Subcutaneous adipose tissue (tissue), 4 donors: ENCODE measurements at places on chromosomes 4 and X. TPM values are rescaled to one million over a fixed set of nuclear protein-coding genes. Genes with fewer than 3 reads are reported as not detected.

The MAGEA10 gene
- total RNA-seq: not detected

The GCNA gene
- 4.1 TPM for total RNA-seq

The AR gene
- 30.0 TPM for total RNA-seq

The ADAMTS3 gene
- 1.3 TPM for total RNA-seq

The MSX1 gene
- 15.2 TPM for total RNA-seq

The CXorf65 gene
- not detected for total RNA-seq

The PGAM4 gene
- not detected for total RNA-seq
